ENCODE measurements at places on chromosomes 1 and 21. TPM values are rescaled to one million over a fixed set of nuclear protein-coding genes. Genes with fewer than 3 reads are reported as not detected.

DNA sequence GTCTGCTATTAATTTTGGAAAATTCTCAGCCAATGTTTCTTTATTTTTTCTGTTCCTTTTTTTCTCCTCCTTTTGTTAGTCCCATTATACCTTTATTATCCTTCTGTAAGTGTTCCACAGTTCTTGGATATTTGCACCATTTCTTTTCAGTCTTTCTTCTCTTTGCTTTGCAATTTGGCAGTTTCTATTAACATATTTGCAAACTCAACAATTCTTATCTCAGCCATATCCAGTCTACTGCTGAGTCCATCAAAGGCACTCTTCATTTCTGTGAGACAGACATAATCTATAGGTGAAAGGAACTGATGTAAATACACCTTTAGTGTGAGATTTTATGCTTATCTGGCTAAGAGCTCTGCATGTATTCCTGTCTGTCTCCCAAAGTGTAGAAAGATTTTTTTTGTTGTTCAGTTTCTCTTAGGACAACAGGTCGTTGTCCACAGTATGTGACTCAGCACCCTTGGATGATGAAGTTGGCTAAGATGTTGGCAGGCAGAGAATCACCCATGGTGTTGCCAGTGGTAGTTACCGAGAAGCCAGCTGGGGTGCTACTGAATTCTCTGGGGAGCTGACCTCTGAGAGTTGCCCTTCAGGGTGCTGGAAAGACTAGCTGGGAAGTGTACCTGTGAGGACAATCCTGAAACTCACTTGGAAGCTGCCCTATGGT is 38.4 kb downstream of the LEPR start:
- no peak for DNase-seq
- peaks cover 14% of the 10 kb centered on the region for H3K4me1 ChIP-seq
- peaks cover 15% of the 10 kb centered on the region for H3K36me3 ChIP-seq
- no peak overlapping the region for H3K27ac ChIP-seq

DNA sequence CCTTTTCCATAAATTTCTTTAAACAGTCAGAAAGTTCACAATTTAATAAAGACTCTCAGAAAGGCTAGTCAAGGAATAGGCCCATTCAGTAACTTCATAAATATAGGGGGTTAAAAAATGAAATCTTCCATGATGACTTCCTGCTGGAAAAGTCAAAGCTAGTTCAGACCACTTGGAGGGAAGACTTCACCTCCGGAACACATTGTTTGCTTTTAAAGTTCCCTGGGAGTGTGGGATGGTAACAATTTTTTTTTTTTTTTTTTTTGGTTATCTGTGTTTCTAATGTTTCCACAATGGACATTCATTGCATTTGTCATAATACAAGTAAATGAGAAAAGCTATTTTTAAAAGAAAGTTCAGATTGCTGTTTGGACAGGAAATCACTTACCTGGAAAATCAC is 18.4 kb upstream of the LAMC2 start:
- DNase-seq, result no peak
- peaks cover 10% of the 10 kb centered on the region for H3K27me3 ChIP-seq
- no peak overlapping the region for H3K4me3 ChIP-seq
- no peak overlapping the region for H3K27ac ChIP-seq

GRCh38 chr1:89918127-89918793 is 76.7 kb upstream of the ZNF326 start:
- H3K36me3 ChIP-seq, result peaks cover 14% of the 10 kb centered on the region
- H3K27ac ChIP-seq, result no peak overlapping the region
- peaks cover 8% of the 10 kb centered on the region for H3K4me1 ChIP-seq
- H3K4me3 ChIP-seq, result no peak overlapping the region
- no peak for DNase-seq
- no peaks in the 10 kb centered on the region for H3K27me3 ChIP-seq

DNA sequence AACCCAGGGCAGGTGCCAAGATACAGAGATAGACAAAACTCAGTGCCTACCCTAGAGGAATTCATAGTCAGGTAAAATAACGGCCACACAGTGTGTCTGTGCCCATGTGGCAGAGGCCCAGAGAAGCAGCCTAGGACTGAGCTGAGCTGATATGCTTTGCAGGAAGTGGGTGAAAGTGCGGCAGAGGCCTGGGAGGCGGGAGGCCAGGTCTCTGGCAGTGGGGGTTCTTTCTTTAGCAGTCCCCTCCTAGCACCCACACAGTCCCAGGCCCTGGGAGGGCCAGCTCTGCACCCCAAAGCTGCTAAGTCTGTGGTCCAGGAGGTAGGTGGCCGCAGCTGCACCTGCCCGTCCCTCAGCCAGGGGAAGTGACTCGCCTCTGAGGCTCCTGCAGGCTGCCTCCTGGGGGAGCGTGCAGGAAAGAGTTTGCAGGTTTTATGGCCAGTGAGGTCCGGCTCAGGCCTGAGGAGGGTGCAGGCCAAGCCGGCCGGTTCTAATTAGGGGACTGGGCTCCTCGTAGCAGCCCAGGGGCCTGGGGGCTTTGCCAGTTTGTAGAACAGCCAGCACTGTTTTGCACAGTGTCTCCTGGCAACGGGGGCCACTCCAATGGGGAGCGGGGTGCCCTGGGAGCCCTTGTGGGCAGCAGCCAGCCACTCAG is 107.9 kb downstream of the SPSB1 start:
- no peaks in the 10 kb centered on the region for H3K27me3 ChIP-seq
- no peaks in the 10 kb centered on the region for H3K36me3 ChIP-seq
- no peak for DNase-seq

- no peak for DNase-seq
- peaks cover 32% of the 10 kb centered on the region for H3K4me1 ChIP-seq
- H3K4me3 ChIP-seq, result no peak overlapping the region
- H3K27ac ChIP-seq, result peak overlapping the region; percentile 15
These were observed 123.5 kb downstream of the CRB1 start for GRCh38 chr1:197391303-197392226.

GRCh38 chr21:45951676-45952075 is 29.9 kb upstream of the COL6A1 start:
- no peak for DNase-seq
- no peak overlapping the region for H3K27ac ChIP-seq
- no peak overlapping the region for H3K4me3 ChIP-seq
- H3K27me3 ChIP-seq, result peaks cover 17% of the 10 kb centered on the region
- no peaks in the 10 kb centered on the region for H3K36me3 ChIP-seq

DNA sequence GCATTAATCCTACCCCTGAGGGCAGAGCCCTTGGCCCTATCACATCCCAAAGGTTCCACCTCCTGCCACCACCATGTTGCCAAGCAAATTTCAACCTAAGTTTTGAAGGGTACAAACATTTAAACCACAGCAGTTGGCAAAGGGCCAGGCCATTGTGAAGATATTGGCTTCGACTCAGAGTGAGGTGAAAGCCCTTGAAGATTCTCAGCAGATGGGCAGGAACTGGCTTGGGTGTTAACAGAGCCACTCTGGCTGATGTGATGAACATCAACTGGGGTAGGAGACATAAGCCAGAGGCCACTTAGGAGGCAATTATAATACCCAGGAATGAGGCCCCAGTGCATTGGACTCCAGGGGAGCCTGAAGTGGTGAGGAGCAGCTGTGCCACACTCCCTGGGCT is 207.7 kb upstream of the KAZN start:
- H3K27ac ChIP-seq, result no peak overlapping the region
- H3K27me3 ChIP-seq, result peaks cover 9% of the 10 kb centered on the region
- DNase-seq, result no peak

DNA sequence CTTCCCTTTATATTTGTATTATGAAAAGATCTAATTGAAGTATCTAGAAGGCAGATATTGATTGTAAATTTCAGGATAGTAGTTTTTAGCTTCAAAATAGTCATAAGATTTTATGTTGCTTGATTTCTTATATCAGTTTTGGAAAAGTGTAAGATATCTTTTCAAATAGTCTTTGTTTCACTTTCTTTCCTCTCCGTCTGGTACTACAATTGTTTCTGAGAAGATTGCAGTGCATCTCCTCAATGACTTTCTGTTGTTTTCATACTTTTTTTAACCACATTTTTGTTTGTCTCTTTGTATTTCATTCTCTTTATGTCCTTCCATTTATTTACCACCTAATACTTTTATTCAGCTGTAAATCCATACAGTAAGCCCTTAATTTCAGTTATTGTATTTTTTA is 964.6 kb upstream of the B3GALT2 start:
- no peaks in the 10 kb centered on the region for H3K27me3 ChIP-seq
- H3K4me3 ChIP-seq, result peak overlapping the region; percentile 69
- H3K36me3 ChIP-seq, result no peaks in the 10 kb centered on the region
- no peak for DNase-seq
- peaks cover 12% of the 10 kb centered on the region for H3K4me1 ChIP-seq

The CRYAA gene
- total RNA-seq, result not detected

The WDR4 gene
- total RNA-seq, result 39.9 TPM

The NUDT4B gene
- 0.53 TPM for total RNA-seq

The CR1L gene
- total RNA-seq, result not detected

The LCE1B gene
- not detected for total RNA-seq

The FAM131C gene
- not detected for total RNA-seq

The ACTN2 gene
- not detected for total RNA-seq

The AQP10 gene
- not detected for total RNA-seq

Measured in activated CD4-positive, alpha-beta memory T cell treated with anti-CD3 and anti-CD28 coated beads for 36 hours (primary cell).